CD4-positive, alpha-beta T cell treated with Interleukin-21 for 1 hour (primary cell): ENCODE measurements at places on chromosomes 4 and X.

GRCh38 chr4:111213531-111213930, 590.7 kb upstream of the PITX2 start:
- no peak for DNase-seq

- DNase-seq, result no peak
Observed at GRCh38 chrX:69232945-69233344, 67.7 kb upstream of the PJA1 start.

GRCh38 chr4:84381759-84382158, 117.3 kb downstream of the NKX6-1 start:
- no peak for DNase-seq

GRCh38 chrX:68431836-68432235, 1.5 kb downstream of the OPHN1 start:
- DNase-seq, result no peak

GRCh38 chr4:3315566-3315965, 22.7 kb downstream of the RGS12 start:
- no peak for DNase-seq

DNA sequence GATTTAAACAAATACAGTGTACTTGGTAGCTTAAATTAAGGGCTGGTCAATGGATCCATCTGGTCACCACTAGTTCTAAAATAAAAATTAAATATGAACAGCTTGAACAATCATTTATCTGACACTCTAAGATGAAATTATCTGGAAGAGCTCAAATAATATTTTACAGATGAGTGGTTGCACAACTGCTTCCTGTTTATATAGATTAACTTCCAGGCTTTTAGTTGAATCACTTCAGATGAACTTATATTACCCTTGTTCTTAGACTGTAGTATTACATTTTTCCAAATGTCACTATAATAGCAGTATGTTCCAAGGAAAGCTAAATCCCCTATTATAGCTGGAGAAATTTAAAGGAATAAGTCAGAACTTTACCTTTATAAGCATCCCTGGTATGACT, 92.4 kb upstream of the SMIM10 start:
- no peak for DNase-seq

DNA sequence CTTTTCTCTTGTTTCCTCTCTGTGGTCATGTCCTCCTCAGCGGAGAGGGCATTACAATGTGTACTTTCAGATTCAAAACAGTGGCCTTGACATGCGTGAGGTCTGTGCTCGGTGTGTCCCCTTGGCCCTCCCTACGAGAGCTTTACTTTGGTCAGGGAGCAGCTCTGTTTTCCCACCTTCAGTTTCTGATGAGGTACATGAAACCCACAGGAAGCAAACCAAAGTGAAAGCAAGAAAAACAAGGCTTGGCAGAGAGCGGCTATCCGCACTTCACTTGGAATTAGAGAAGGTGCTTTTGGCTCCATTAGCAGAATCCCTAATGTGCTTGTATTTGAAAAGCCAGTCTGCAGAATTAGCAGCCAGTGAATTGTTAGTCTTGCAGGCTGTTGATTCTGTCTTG, 19.5 kb upstream of the BOD1L1 start:
- DNase-seq, result no peak

DNA sequence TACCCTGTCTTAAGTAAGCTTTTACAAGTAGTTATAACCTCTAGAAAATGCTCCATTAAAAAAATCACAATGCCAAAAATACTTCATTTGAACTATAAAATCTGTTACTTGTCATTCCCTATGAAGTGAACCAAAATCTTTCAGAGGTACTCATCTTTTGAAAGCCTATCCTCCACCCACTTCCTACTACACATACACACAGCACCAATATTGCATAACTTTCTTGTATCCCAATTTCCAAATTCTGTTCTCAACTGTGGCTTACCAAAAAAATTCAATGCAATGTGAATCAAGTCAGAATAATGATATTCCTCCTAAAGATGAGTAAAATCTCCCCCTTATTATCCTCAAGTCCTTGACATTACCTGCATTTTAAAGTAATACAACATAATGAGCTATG, 15.9 kb downstream of the DHX15 start:
- DNase-seq, result no peak

- no peak for DNase-seq
Observed at GRCh38 chr4:56655209-56655626, 25.9 kb downstream of the HOPX start.
